Kidney (tissue), 22 donors: ENCODE measurements at places on chromosomes 3 and 15. TPM values are rescaled to one million over a fixed set of nuclear protein-coding genes. Genes with fewer than 3 reads are reported as not detected.

- no peaks in the 10 kb centered on the region for H3K36me3 ChIP-seq
- no peak overlapping the region for H3K27ac ChIP-seq
- no peak overlapping the region for H3K4me3 ChIP-seq
- H3K4me1 ChIP-seq: no peaks in the 10 kb centered on the region
- no peaks in the 10 kb centered on the region for H3K27me3 ChIP-seq
Observed at GRCh38 chr15:78408355-78408640, 29.7 kb upstream of the IREB2 start.

DNA sequence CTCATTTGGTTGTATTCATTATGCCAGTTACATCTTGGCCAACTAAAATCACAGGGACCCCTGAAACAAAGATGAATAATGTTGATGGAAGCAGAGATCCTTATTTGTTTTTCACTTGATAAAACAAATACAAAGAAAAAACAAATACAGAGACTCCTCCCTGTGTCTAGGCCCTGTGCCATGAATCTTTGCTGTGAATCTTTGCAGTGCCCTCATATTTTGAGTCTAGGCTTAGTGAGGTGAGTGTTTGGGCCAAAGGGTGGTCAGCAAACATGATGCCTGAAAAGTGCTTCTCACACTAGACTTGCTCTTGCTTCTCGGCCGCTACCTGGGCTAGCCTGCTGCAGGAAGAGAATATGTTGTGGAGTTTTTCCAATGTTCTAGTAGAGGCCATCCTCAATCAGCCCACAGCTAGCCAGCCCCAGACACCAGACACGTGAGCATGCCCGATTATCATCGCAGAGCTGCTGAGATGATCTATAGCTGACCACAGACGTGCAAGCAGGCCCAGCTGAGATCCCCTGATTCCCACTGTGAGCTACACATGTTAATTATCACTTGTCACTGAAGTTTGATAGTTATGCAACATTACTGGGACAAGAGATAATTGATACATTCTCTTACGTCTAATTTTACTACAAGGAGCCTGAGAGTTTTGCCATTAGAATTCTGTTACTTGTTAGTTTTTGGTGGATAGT lies 191.4 kb downstream of the THRB start:
- H3K27ac ChIP-seq: no peak overlapping the region
- H3K27me3 ChIP-seq: no peaks in the 10 kb centered on the region
- no peak overlapping the region for H3K4me3 ChIP-seq
- H3K36me3 ChIP-seq: no peaks in the 10 kb centered on the region
- H3K4me1 ChIP-seq: peaks cover 7% of the 10 kb centered on the region
- DNase-seq: no peak

- no peak overlapping the region for H3K4me3 ChIP-seq
- no peak overlapping the region for H3K27ac ChIP-seq
- H3K36me3 ChIP-seq: no peaks in the 10 kb centered on the region
- H3K27me3 ChIP-seq: no peaks in the 10 kb centered on the region
- DNase-seq: no peak
Observed at GRCh38 chr3:100706365-100706764, 2.9 kb upstream of the TFG start.

DNA sequence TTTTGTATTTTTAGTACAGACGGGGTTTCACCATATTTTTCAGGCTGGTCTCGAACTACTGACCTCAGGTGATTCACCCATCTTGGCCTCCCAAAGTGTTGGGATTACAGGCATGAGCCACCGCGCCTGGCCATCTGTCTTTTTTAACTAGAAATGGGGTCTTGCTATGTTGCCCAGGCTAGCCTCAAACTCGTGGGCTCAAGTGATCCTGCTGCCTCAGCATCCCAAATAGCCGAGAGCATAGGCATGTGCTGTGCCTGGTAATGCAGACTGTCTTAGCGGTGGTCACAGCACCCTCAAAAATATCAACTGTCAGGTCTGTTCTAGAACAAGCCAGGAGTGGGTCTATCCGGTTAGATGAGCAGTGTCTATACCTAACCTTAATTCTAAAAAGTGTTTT lies 48.2 kb downstream of the SPATA12 start:
- no peak overlapping the region for H3K27ac ChIP-seq
- no peaks in the 10 kb centered on the region for H3K4me1 ChIP-seq
- no peak for DNase-seq
- H3K36me3 ChIP-seq: peaks cover 9% of the 10 kb centered on the region

DNA sequence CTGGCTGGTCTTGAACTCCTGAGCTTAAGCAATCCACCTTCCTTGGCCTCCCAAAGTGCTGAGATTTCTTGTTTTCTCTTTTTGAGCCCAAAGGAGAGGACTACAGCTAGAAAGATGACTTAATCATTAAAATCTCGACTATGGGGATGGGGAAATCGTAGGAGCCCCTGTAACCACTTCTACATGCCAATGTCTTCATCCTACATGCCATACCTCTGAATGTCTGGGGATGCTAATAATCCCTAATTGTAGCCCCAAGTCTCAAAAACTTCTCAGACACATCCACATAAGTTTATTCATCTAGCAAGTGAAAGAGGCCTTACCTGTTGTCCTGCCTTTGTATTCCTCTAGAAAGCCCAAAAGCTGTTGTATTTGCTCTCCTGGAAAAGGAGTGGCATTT lies 3.7 kb upstream of the RHOV start:
- no peak overlapping the region for H3K27ac ChIP-seq
- no peak overlapping the region for H3K4me3 ChIP-seq
- H3K36me3 ChIP-seq: no peaks in the 10 kb centered on the region
- DNase-seq: no peak

DNA sequence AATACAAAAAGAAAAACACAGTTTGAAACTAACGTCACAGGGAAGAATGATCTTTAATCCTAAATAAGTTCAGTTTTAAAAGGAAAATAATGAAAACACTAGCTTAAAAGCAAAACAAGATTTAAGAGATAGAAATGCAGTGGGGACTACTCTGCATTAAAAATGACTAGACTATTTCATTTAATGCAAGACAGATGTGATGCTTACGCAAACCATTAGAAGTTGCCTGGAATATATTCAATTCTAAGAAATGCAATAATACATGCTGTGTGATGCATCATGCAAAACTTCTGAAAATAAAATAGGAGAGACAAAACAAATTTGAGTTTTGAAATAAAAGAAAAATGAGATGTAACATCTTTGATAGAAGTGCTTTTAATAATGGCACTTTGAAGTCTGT lies 97.6 kb upstream of the STRIT1 start:
- H3K36me3 ChIP-seq: no peaks in the 10 kb centered on the region
- H3K4me1 ChIP-seq: no peaks in the 10 kb centered on the region
- H3K27ac ChIP-seq: no peak overlapping the region
- H3K4me3 ChIP-seq: no peak overlapping the region
- no peaks in the 10 kb centered on the region for H3K27me3 ChIP-seq

DNA sequence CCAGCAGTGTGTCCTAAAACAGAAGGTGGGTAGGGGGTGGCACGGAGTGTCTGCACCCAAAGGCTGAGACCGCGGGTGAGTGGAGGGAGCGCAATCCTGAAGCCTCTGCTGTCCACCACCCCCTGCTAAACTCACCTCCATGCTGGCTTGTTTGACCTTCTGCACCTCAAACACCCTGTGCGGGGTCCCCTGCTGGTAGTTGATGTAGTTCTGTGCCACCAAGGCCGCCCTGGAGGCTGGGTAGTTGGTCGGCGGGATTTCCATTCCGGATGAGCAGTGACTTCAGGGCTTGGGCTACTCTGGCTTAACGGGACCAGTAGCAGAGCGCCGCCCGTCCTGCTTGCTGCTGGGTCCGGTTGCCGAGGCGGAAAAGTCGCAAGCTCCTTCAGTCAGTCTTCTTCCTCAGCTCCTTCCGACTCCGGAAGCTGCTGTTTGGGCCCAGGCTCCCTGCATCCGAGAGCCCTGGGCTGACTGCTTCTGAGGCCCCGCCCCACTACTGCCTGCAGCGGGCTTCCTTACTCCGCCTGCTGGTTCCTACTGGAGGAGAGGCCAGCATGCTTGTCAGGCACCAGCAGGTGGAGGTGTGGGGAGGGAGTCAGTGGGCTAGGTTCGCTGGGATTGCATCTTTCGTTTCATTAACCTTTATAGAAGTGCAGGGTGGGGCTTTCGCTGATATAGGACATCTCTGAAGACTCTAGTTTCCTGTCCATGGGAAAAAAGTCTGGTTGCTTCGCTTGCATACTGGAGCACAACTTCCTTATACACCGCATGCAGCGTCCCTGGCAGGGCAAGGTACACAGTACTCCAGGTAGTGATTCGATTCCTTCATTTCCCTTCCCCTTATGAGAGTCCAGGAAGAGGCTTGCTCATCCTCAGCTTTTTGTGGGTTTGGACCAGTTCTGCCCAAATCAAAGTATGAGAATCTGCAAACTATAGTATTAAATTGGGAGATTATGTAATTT lies at the start of gene LXN:
Gene LXN, minus strand, starts transcription at position 434 of the 962 bp plus-strand sequence. Its CDS starts 170 bp downstream, at position 264.
- peak within 1 kb of the TSS; percentile 74 for H3K4me3 ChIP-seq
- peaks cover 4% of the 10 kb centered on the region for H3K36me3 ChIP-seq
- H3K27ac ChIP-seq: peak within 1 kb of the TSS; percentile 37
- DNase-seq: peak; percentile 90

- no peaks in the 10 kb centered on the region for H3K36me3 ChIP-seq
- peaks cover 15% of the 10 kb centered on the region for H3K4me1 ChIP-seq
- H3K4me3 ChIP-seq: peak overlapping the region; percentile 94
- no peak for DNase-seq
Observed at GRCh38 chr15:64461721-64462162, 1.4 kb downstream of the ZNF609 start.

DNA sequence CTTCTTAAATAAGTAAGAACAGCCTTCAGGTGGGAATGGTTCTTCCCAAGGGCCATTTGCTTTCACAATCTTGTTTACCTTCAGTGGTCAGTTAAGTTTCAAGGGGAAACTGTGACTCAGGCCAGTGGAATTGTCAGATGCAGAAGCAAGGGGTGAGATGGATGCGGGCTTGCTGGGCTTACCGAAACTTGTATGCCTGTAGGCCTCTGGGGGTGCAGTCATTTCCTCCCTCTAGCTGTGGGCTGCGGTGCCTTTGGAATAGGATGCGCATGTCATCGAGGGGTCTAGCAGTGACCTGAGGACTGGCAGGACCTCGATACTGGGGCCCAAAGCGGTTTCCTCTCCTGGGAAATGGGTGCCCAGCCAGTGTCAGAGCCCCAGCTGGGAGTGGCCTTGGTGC lies 121.6 kb downstream of the EEFSEC start:
- H3K4me1 ChIP-seq: peaks cover 9% of the 10 kb centered on the region
- no peak overlapping the region for H3K27ac ChIP-seq
- no peaks in the 10 kb centered on the region for H3K36me3 ChIP-seq
- no peaks in the 10 kb centered on the region for H3K27me3 ChIP-seq
- no peak for DNase-seq
- no peak overlapping the region for H3K4me3 ChIP-seq

DNA sequence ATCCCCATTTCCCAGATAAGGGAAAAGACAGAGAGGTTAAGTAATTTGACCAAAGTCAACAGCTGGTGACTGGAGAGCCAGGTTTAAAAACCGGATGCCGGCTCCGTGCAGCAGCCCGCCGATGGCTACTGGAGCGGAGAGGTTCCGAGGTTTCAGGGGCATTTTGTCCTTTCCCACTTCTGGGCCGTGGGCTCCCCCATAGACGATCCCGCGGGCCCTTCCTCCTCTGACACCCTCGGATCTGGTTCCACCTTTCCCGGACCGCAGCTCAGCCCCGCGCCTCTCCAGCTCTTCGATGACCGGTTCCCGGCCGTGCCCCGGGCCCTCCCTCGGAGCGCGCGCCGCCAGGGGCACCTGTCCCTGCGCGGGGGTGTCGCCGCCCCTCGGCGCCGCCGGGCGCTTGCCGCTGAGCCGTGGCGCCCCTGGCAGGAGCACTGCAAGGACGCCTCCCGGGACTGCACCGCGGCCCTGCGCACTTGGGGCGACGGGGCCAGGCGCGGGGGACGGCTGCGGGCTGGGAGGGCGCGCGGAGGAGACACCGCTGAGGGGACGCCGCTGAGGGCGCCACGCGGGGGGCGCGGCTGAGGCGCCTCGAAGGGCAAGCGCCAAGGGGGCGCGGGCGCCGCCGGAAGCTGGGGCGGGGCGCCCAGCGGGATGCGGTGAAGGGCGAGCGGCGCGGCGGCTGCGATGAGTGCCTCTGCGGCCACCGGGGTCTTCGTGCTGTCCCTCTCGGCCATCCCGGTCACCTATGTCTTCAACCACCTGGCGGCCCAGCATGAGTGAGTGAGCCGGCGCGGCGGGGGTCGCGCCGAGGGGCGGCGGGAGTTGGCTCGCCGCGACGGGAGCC lies at the start of gene TM6SF1:
Gene TM6SF1, plus strand, starts transcription at position 652 of the 847 bp plus-strand sequence. Its CDS starts 36 bp downstream, at position 688.
- no peak within 1 kb of the TSS for H3K27ac ChIP-seq
- peak within 1 kb of the TSS; percentile 56 for H3K4me3 ChIP-seq
- no peaks in the 10 kb centered on the region for H3K36me3 ChIP-seq

DNA sequence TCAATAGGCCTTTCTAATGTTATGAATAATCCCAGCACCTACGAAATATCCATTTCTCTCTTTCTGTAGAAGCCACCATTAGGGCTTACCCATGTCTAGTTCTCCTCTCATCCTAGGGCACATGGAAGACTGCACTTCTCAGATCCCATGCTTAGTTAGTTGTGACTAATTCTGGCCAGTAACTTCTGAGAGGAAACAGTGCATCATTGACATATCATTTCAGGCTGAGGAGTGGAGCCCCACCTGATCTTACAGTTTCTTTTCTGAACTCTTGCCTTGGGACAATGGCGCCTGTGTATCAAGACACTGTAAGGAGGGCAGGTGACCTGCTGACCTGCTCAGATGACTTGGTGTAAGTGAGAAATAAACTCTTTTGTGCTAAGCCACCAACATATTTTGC lies 39.4 kb upstream of the TBL1XR1 start:
- no peaks in the 10 kb centered on the region for H3K36me3 ChIP-seq
- DNase-seq: no peak
- no peak overlapping the region for H3K27ac ChIP-seq
- H3K27me3 ChIP-seq: no peaks in the 10 kb centered on the region
- H3K4me3 ChIP-seq: no peak overlapping the region
- H3K4me1 ChIP-seq: no peaks in the 10 kb centered on the region

DNA sequence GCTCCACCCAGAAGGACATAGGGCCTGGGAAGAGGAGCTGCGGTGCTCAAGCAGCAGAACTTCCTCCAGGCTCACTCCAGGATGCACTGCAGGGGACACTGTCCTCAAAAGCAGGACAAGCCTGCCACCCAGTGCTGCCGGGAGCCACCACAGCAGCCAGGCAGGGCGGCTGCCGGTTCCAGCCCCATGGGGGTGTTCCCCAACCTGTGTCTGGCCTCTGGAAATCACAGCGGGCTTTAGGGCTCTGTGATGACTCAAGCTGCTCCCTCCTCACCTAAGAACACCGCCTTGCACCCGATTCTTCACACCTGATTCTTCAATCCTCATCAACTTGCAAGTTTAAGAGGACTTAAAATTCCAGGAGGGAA lies 71.9 kb upstream of the SLC6A11 start:
- no peak overlapping the region for H3K27ac ChIP-seq
- H3K36me3 ChIP-seq: no peaks in the 10 kb centered on the region
- DNase-seq: peak; percentile 6

The CHRNA7 gene
- polyA plus RNA-seq: 0.80 TPM

The PTPN9 gene
- 15.3 TPM for polyA plus RNA-seq

The FHIT gene
- polyA plus RNA-seq: 61.2 TPM

The CHRM5 gene
- not detected for polyA plus RNA-seq

The TRIM42 gene
- polyA plus RNA-seq: not detected

The SNTN gene
- not detected for polyA plus RNA-seq
